ENCODE measurements at places on chromosomes 1 and 21.

DNA sequence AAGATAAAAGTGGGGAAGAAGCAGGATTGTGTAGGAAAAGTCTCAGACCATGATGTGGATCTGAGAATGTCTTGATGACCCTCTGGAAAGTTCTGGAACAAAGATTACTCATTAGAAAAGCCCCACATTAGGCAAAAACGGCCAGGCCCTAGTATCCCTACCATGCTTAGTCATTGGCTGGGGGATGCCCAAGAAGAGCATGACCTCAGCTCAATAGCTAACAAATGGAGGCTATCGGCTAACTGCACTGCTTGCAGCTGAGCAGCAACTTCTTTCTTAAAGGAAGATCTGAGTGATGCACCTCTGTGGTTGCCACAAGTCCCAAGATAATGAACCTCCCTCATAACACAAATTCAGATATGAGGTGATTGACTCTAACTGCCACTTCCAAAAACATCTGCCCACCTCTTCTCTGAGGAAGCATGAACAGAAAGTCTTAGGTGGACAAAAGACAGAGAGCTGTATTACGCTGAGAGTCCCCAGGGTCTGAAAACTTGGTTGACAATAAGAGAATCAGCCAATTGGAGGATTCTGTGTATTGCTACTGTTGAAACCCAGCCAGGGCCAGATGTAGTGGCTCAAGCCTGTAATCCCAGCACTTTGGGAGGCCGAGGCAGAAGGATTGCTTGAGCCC is 64.6 kb upstream of the AK4 start:
- DNase-seq = no peak

DNA sequence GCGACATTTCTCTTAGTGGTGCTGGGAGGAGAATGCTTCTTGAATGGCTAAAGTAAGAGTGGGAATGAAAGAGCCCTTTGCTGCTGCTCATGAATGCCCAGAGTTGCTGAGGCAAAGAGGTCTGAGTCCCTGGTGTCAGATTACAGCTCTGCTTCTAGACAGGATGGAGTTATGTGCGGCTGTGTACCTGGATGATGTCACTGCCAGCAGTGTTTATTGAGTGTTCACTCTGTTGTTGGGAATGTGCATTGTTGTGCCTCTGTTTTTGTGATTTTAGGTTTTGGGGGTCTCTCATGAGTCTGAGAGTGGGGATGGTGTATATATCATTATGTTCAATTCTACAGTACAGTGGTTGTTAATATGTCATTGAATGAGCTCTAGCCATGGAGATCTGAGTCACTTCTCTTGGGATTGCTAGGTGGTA is 2.7 kb downstream of the CDC14A start:
- DNase-seq = peak; percentile 2

DNA sequence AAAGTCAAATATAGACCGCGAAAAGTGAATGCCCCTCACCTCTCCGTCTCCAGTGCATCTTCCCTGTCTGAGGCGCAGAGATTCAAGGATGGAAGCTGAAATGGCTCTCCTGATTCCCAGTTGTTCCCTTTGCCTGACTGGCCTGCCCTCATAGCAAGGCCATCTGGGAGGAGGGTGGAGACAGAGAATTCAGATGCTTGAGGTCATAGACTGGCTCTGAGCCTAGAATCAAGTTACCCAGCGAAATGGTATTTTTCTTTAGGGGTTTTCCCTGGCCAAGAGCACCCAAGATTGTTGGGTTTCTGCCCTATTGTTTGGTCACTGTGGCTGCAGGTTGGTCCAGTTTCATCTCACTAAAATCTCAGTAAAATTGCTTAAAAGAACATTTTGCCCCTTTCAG is 7.2 kb downstream of the METTL13 start:
- DNase-seq = no peak

DNA sequence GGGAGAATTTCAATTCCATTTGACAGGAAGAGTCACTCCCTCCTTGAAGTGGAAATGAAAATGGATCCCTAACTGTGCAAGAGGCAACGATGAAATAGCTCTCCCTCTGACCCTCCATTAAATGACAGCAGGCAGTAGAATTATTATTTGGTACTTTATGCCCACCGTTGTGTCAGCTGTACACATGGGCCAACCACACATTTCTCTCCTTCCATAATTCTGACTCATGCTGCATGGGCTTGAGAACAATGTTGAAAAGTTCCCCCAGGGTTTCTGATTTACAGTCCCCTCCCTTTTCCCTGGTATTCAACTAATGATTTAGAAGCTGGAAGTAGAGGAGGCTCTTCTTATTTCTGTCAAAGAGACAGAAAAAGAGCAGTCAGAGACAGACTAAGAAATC is 103.5 kb downstream of the RGS7 start:
- no peak for DNase-seq

- no peak for DNase-seq
Observed at GRCh38 chr1:206608108-206608698, 4.1 kb downstream of the EIF2D start.

Measured in SW 1271 (cell line).